ENCODE measurements at places on chromosomes 4 and X.

- no peak for DNase-seq
Measured at GRCh38 chr4:180434131-180434895, 1808.9 kb upstream of the TENM3 start.

DNA sequence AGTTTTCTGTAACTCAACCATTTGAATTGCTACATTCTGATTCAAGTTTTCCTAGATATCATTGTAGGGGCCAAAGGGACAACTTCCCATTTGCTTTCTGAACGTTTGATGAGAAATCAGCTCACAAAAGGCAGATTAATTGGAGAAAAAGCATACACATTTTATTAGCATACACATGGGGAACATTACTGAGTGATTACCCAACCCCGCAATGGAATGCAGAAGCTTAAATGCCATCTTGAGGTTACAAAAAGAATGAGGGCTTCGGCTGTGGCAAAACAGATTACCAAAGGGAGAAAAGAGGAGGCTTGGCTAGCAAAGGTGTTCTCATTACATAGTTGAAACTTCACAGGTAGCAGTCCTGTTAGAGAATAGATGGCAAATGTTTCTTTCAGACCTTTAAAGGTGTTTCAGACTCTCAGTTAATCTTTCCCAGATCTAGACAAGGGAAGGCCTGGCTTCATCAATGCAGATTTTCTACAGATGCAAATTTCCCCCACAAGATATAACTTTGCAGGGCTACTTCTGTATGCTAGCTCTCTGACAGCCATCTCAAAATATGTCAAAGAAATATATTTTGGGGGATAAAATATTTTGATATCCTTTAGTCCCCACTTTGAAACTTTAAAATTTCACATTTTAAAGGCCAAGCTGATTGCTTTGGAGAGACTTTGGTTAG is 26.5 kb upstream of the HERC6 start:
- no peak for DNase-seq

DNA sequence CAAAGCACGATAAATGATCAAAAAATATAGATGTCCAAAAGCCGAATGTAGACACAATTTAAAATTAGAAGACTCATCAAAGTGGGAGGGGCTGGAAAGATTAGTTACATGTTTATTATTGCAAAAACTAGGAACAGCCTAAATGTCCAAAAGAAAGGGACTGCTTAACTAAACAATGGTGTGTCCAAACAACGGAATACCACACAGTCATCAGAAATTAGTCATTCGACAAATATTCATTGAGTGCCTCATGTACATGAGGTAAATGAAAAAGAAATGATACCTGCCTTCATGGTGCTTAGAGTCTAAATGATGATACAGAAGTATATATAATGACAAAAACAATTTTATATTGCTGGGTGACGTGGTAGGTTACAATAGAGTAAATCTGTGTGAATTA is 139.7 kb downstream of the MAML3 start:
- DNase-seq, result no peak

GRCh38 chr4:1841201-1841886 is 14.6 kb downstream of the LETM1 start:
- DNase-seq, result no peak

DNA sequence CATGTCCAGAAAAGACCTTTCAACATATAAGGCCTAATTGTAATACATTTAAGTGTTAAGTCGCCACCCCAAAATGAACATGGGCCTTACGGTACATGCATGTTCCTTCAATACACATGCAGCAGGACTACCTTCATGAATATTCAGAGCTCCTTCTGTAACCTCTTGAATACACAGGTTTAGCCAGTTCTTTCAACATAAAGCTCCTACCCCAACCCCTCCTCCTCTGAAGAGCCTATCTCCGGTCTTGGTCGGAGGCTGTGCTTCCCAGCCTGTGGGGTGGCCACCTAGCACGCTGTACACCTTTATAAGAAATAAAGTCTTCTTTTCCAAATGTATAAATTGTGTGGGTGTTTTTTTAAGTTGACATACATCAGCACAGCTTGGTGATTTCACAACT is 28.3 kb downstream of the NPY5R start:
- DNase-seq, result no peak
